ENCODE measurements at places on chromosomes 5 and 9.

GRCh38 chr5:169164481-169164925, 136.4 kb downstream of the SLIT3 start:
- no peak for DNase-seq

GRCh38 chr5:137580030-137580429, 80.9 kb upstream of the SPOCK1 start:
- DNase-seq, result no peak

GRCh38 chr5:99089822-99090549, 161.2 kb upstream of the CHD1 start:
- DNase-seq, result no peak

DNA sequence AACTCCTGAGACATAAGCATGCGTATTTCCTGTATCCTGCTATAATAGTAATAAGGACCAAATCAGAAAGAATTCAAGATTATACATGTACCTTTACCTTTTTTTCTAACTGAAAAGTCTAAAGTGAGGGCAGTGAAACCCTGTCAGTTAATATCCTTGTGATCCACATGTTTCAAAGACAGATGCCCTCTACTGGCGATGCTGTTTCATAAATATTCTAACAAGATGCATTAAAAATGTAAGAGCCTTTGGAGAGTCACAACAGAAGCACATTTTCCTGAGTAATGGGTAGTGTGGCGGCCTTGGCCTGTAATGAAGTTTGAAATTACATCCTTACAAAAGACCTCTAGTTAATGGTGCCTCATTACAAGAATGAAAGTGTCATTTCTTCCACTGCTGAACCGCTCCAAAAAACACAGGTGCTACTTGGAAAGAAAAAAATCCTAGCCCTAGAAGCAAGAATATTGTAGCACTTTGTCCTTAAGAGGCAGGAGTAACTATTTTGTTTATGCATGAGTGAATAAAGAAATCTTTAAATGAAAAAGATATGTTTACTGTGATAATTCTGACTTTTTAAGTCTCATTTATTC, 232.6 kb downstream of the EPB41L4A start:
- no peak for DNase-seq

GRCh38 chr5:44809215-44809955, 638 bp downstream of the MRPS30 start:
- peak; percentile 71 for DNase-seq

DNA sequence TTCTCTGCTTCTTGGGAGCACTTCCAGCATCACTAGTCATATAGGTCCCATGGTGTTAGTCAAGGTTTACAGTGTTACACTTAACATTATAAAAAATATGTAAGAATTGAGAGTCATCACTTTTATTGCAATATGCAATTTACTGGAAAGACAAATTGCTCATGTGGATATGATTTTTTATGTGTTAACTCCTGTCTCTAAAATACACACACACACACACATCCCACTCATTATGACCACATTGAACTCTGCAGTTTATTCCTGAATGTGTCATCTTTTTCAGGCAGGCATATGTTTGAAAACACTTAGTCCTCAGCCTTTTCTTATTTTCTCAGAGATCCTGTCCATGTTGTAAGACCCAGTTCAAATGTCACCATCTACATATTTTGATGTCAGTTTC, 148.5 kb upstream of the MRPS30 start:
- no peak for DNase-seq

DNA sequence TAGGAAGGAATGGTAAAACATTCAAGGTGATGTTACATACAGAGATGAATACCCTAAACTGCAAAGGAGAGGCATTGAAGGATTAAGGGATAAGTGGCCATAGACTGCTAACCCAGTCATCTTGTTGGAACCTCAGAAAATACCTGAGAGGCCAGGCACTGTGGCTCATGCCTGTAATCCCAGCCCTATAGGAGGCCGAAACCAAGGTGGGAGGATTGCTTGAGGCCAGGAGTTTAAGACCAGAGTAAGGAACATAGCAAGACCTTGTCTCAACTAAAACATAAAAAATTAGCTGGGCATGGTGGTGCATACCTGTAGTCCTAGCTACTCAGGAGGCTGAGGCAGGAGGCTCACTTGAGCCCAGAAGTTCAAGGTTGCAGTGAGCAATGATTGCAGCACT, 10.9 kb downstream of the ECM2 start:
- DNase-seq, result no peak

DNA sequence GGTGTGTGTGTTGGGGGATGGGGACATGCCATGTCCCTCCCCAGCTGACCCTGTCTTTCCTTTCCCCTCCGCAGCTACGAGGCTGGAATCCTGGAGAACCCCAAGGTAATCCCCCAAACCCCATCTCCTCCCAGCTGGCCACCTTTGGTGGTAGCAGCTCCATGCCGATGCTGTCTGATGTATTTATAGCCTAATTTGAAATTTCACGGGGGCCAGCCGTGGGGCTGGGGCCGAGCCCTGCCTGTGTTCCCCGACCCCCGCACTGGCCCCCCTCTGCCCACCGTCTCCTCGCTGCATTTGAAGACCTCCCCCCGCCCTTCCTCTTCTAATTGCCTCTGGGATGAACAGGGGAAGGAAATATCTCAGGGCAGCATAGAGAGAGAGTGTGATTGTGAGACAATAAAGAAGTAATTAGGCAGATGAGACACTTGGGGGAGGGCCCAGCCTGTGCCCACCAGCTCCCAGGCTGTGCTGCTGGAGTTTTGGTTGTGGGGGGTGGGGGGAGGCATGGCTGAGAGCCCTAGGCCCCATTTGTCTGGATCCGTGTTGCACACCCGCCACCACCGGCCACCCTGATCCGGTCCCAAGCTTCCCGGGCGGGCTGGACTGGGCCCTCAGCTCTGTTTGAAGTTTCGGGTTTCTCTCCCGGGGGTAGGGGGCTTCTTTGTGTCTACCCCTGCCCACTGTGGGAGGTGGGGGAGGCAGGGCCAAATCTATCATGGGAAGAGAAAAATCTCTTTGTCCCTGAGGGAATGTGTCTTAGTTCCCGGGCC, 26.8 kb downstream of the ASS1 start:
- DNase-seq, result no peak

DNA sequence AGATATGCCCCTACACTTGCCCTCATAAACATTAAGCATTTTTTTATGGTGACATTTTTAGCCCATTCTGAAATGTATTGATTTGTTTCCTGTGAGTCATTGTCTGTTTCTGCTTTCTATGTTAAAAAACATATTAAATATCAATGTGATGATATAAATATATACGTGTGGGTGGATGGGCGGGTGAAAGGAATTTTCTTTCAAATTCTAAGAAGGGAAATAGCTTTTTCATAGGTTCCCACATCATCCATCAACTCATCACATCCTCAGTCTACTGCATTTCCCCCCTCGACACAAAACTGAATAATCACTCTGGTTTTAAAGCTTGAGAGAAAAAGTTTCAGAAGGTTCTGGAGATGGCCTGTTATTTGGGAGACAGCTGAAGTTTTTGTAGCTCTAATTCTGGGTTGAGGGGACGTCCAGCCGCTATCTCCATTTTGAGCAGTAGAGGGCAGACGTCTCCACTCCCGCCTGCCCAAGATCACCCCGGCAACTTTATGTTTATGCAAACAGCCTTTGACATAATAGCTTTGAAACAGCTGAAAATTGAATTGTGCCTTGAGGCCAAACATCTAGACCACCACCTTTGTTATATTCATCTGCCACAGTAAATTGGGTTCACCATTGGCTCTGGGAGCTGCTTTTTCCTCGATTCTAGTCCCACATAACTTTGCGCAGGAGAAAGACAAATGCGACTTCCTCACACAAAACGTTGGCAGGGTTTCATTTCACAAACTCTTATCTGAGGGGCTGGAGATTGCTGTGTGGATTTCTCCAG, 216.2 kb upstream of the CLINT1 start:
- peak; percentile 62 for DNase-seq

DNA sequence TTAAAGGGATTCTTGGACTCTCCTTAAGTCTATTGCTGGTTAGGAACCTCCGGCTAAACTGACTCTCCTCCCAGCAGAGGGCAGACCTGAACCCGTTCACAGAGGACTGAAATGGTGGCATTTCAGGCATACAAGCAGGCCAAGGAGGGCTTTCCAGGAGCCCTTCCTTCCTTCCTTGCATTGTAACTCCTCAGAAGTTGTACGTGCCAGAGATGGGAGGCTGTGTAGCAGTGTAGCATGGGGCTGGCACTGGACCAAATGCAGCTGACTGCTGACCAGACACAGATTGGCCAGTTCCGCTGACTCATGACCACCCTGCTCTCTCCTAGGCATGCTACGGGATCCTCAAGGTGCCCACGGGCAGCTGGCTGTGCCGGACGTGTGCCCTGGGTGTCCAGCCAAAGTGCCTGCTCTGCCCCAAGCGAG, 36.4 kb downstream of the JADE2 start:
- DNase-seq, result no peak

GRCh38 chr5:26237489-26237888, 800.9 kb downstream of the CDH9 start:
- DNase-seq, result no peak

GRCh38 chr9:109273869-109274268, 47.0 kb downstream of the EPB41L4B start:
- no peak for DNase-seq

- DNase-seq, result no peak
These were observed 307.1 kb downstream of the TLE1 start for GRCh38 chr9:81382281-81382680.

DNA sequence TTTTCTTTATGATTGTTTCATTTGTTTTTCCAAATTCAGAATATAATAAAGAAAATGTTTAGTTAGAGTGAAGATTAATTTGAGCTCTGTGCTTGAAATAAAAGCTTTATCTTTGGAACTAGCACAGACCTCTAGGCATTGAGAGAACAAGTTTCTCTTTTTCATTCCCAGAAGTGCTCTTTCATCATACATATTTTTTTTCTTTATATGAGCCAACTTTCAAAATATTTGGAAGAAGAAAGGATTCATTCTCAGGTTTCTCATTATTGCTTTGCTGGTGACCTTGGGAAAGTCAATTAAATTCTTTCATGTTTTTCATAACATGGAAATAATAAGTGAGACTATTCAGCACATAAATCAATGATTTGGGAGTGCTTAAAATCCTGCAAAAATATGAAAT, 16.8 kb downstream of the CTXN3 start:
- DNase-seq, result no peak

DNA sequence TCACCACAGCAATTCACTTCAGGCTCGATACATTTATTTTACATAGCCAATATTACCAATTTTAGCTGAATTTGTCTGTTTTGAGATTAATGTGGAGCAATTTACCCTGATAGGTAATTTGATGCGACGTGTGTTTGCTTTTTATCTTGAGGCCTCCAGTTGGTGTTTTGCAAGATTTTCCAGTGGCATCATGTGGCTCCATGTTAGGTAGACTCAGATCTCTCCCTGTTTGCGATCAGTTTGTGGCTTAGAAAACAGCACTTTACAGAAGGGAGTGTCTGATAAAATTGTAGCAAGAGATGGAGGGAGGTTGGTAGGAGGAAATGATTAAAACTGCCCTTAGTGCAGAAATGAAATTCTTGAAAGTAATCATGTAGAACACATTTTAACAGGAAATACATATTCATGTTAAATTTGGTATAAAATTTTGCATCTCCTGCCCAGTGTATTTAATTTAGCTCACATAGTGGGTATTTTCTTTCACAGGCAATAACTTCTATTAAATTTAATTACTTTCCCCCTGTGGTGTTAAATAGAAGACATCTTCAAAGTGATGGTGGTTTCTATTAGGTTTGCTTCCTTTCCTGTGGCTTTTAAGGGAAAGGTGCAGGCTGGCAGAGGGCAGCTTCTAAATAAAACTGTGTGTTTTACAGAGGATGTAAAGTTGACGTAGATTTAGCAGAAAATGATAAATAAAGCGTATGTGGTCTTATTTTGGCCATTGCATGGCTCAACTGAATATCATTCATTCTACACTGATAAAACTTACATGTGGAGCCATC, 135.8 kb downstream of the KDM4C start:
- DNase-seq, result no peak

DNA sequence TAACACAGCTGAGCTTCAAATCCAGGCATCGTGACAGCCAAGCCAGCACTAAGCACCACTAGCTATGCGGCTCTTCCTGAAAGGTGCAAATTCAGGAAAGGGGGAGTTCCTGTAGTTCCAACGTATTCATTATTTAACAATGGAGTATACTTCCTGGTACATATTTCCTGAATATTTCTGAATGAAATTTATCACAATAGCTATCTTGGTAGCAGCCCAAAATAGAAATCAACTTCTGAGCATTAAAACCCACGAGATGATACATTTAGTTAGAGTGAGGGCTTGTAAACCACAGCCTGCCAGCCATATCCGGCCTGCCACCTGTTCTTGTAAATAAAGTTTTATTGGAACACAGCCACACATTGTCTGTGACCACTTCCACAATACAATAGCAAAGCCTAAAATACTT, 109.7 kb upstream of the RETREG1 start:
- no peak for DNase-seq

- DNase-seq, result no peak
These were observed 710 bp upstream of the PIP5KL1 start for GRCh38 chr9:127931092-127931881.

GRCh38 chr9:22229069-22229468, 217.6 kb upstream of the DMRTA1 start:
- DNase-seq, result no peak

GRCh38 chr9:84772511-84772910, 103.0 kb downstream of the NTRK2 start:
- no peak for DNase-seq

DNA sequence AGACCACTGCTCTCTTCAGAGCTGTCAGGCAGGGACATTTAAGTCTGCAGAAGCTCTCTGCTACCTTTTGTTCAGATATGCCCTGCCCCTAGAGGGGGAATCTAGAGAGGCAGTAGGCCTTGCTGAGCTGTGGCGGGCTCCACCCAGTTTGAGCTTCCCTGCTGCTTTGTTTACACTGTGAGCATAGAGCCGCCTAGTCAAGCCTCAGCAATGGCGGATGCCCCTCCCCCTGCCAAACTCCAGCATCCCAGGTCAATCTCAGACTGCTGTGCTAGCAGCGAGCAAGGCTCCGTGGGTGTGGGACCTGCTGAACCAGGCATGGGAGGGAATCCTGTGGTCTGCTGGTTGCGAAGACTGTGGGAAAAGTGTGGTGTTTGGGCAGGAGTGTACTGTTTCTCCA, 59.9 kb downstream of the CAVIN4 start:
- no peak for DNase-seq

DNA sequence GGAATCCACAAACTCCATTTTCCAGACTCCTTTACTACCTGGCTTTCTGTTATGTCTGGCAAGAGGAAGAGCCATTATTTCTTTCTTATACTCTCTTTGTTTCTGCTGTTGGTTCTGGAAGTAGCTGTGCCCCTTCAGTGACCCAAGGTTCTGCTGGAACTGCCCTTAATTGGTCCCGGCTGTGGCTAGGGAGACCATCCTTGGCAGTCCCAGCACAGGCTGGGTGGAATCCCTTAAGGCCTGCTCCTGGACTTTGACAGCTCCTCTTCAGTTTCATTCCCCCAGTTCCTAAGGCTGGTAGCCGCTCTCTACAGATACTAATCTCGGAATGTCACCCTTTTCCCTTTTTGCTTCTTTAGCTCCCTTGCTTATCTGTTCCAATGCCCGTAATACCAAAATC, 81.9 kb upstream of the GLIS3 start:
- no peak for DNase-seq

- DNase-seq, result peak; percentile 50
These were observed 191.6 kb upstream of the MSX2 start for GRCh38 chr5:174532455-174533453.

All from activated CD8-positive, alpha-beta memory T cell treated with anti-CD3 and anti-CD28 coated beads, Interleukin-2, amount 50 U/mL, for 48 hours (primary cell).